ENCODE measurements at places on chromosomes 16 and 17.

- DNase-seq = no peak
Measured at GRCh38 chr16:30010844-30011713, at the start of gene DOC2A. Gene DOC2A, minus strand, starts transcription at chr16:30011027. Its CDS starts 805 bp downstream, at chr16:30010222.

GRCh38 chr16:11526655-11527350 is 59.9 kb downstream of the LITAF start:
- DNase-seq = no peak

GRCh38 chr16:72187551-72187950 is 15.6 kb upstream of the PMFBP1 start:
- DNase-seq = no peak

DNA sequence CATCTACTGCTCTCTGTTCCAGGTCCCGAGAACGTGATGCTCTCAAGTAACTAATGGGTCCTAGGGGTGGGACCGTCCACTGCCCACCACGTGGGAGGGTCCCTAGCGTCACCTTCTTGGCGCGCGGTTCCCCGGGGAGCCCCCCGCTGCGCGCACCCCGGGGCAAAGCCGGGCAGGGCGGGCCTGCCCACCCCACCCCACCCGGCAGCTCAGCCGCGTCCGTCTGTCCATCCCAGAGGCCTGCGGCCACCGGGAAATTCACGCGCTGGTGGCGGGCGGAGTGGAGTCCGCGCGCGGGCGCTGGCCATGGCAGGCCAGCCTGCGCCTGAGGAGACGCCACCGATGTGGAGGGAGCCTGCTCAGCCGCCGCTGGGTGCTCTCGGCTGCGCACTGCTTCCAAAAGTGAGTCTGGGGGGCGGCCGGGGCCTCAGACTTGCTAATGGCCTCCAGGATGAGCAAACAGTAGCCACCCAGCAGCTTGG is 494 bp downstream of the PRSS41 start:
- DNase-seq = no peak

DNA sequence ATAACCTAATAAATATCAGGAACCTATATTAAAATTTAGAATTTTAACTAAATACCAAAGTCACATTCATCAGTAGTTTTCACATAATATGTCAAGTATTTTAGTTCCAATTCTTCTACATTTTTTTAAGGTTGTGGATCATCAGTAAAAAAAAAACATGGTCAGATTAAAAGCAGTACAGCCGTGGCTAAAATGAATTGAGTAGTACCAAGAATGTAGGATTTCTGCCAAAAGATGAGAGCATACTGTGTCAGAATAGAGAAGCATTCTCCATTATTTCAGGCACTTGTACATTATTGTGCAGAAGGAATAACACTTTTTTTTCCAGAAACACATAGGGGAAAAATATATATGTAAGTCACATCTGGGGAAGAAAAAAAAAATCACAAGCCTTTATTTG is 1176.1 kb downstream of the CDH11 start:
- DNase-seq = peak; percentile 64

- DNase-seq = no peak
Measured at GRCh38 chr16:89870440-89870839, 3.0 kb upstream of the TCF25 start.

DNA sequence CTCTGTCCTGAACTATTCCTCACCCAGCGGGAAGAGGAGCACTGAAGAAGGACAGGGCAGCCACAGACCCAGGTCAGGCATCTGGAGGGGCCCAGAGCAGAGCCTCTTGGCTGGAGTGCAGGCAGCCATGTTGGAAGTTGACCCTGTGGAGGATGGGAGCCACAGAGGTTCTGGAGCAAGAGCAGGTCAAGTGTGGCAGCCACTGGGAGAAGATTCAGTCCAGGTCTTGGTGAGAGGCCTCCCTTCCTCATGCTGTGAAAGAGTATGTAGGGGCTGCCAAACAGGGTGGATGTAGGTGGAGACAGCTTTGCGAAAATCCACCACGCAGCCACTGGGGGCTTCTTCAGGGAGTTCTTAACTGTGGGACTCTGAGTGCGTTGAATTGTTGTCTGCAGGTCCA is 590 bp upstream of the CD79B start:
- no peak for DNase-seq

- peak; percentile 98 for DNase-seq
Measured at GRCh38 chr16:3022208-3022683, 1.5 kb downstream of the HCFC1R1 start.

DNA sequence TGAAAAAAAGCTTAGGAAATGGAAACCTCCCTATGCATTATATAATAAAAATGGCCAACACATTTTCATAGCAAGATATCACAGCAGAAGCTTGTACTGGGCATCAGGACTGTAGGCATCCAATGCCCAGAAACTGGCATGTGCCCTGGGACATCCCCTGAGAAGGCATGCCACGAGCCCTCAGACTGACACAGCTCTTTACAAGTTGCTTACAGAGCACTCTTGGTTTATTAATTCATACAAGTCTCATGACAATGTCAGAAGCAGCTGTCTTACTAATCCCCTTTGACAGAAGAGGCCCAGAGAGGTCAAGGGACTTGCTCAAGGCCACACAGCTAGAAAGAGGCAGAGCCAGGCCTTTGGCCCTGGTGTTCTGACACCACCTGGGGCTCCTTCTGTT is 5.6 kb upstream of the CCL2 start:
- DNase-seq = no peak
